ENCODE measurements at places on chromosomes 7 and 10.

GRCh38 chr10:128206676-128207075 lies 80.5 kb upstream of the MKI67 start:
- DNase-seq = no peak

DNA sequence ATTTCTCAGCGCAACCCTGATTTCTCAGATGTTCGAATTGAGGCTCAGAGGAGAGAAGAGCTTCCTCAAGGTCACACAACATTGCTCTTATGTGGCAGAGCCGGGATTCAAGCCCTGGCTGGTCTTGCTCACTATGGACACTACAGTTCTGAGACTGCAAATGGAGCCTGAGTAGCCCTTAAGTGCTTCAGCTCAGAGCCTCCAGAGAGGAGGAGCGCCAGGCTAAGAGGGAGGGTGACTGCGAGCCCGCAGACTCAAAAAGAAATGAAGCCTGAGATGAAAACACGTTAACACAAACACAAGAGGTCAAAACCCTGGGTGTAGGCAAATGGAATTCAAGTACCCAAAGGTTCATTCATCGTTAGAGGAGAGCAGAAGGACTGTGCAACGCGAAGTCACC lies 13.9 kb downstream of the ARHGAP22 start:
- DNase-seq = no peak

GRCh38 chr7:139697056-139697455 lies 80.7 kb downstream of the HIPK2 start:
- no peak for DNase-seq

- DNase-seq = no peak
Measured at GRCh38 chr10:116926426-116926825, 77.1 kb downstream of the ENO4 start.

- no peak for DNase-seq
Measured at GRCh38 chr10:77321838-77322237, 315.8 kb downstream of the KCNMA1 start.

- no peak for DNase-seq
Measured at GRCh38 chr7:22921386-22922086, 92.4 kb downstream of the HYCC1 start.

DNA sequence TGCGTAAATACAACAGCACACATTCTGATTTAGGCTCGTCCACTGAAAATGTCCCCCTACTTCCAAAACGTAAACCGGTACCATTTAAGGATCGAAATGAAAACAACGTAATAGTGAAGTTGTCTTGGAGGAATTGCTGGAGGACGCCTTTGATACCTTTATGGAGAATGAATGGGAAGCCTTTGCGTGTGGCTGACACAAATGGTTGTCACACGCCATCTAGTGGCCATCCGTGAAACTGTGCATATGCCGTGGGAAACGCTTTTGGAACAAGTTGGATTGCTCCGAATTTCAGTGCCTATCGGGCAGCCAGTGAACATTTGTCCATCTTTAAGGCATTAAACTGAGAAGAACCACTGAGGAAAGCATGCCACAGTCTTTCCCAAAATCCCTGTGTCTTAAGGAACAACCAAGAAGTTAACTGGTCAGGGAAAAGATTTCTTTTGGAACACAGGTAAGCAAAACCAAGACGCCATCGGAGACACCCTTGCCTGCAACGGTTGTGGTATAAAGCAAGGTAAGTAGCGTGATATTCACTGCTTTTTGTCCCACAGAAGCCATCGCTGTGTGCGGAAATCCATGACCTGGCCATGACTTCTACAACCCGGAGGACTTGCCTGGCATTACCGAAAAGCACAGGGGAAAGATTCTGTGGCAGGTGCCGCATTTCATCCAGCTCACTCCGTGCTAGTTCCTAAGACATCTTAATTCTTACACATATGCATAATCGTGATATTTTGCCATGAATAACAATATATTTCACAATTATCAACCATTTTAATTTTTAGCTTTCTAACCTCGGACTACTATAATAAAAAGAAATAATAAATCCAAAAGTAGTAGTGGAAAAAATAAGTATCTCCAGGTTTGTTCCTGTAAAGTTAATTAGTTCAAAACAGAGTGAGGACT lies 100.6 kb downstream of the FAM204A start:
- peak; percentile 16 for DNase-seq

- DNase-seq = no peak
Measured at GRCh38 chr7:1713502-1714484, 43.7 kb downstream of the ELFN1 start.

GRCh38 chr10:16570731-16571130 lies 49.1 kb upstream of the C1QL3 start:
- no peak for DNase-seq

DNA sequence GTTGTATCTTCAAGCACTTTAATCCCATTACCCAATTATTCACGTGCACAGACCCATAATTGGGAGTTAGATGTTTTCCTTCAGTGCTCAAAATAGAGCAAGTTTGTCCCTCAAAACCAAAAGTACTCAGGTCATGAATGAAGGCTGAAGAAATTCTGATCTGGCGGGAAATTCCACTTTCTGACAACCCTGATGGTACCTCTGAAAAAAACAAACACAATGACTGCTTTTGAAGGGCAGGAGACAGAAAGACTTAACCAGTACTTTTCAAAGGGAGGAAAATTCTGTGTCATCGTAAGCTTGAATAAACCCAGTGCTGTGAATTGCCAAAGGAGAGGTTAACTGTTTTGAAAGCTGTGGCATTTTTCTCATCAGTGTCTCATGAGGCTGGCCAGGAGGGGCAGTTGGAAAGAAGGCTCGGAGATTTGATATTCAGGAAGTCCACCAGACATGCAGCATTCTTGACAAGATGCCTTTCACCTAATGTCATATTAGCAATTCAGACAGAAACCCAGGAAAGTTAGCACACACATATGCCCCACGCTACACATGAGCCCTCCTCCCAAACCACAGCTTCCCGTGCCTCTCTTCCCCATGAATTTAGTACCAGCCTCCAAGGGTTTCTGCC lies 347.0 kb downstream of the KCNMA1 start:
- DNase-seq = no peak

GRCh38 chr10:70139151-70139996 lies 6.7 kb upstream of the AIFM2 start:
- DNase-seq = no peak

GRCh38 chr10:28367929-28368484 lies 65.1 kb upstream of the MPP7 start:
- peak; percentile 76 for DNase-seq

DNA sequence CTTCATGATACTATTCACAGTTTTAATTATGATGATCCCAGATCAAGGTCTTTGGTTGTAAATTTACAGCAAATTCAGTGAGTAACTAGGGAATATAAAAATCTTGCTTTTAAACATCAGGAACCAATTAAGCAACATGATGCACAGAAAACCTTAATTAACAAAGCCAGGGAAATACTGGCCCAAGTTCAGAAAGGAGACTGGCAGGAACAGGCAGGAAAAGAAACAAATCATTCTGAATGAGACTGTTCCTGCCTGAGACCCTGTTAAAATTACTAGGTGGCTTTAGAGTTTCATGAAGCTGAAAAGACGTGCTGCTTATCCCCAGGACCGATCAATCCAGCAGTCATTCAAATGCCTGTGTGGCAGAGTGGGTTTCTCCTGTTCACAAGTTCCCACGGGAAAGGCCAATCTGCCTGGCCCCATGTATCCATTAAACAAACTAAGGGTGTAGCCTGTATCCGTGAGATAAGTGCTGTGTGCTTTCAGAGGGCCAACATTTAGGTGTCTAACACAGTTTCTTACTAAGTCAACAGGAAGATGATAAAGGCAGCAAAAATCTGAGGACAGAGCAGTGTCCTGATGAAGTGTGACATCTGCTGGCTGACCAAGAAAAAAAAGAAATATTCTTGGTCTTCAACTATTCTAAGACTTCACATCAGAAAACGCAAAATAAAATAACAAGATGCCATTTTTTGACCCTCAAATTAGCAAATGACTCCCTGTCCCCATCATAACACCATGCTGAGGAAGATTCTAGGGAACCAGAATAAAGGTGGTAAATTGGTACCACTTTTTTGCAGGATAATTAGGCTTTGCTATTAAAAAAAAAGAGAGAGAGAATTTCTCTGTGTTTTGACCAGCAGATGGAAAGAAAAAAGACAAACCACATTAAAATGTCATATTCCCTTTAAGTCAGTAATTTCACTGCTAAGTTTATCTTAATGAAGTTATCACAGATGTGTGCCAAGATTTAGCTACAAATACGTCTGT lies 34.2 kb downstream of the PUS7 start:
- no peak for DNase-seq

DNA sequence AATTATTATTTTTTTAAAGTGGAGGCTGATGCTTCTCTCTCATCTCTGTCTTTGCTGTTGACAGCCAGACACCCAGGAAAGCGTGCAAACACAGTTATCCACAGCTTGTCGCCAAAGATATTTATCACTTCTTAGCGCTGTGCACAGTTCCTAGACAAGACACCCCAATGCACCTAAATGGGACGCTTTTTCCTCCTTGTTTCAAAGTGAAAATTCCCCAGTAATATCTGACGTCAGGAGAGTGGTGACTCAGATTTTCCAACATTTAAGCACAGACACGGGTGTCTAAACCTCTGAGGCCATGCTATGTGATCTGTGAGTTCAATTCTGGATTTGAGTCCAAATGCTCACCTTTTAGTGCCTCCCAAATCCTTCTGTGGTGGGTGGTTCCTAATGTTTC lies 151.6 kb downstream of the EMX2 start:
- DNase-seq = no peak

DNA sequence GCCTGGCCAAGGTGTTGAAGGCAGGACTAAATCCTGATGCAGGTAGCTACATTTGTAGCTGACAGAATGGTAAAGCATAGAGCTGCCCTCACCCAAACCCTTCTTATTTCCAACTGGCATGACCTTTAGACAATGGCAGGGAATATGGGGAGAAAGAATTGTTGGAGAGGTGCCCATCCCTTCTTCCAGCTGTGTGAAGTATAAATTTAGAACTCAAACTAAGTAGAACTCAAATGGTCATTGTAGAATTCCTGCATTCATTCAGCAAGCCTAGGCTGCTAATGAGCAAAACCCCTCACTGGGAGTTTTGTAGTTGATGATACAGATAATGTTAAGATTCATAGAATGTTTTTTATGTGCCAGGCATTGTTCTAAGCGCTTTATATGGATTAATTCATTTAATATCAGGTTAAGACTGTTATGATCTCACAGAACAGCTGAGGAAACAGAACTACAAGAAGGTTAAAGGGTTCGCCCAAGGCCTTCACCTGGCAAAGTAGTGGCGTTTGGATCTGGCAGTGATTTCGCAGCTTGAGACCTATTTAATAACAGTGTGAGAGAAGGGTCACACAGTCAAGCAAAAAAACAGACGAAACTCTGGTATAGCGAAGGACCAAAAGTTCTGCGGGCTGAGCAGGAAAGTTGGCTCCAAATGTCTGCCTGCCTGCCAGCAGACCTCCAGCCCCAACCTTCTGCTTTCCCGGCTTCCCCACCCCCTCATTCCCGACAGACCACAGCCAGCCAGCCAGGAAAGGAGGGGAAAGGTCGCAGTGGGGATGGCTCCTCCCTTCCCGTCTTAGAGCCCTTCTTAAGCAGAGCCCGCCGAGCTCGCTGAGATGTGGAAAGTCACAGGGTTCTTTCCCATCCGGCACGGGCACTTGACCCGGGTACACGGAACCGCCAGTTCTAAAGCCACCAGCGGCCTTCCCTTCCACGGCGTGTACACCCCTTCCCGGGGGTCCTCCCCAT lies 1.6 kb upstream of the HILPDA start:
- no peak for DNase-seq

- DNase-seq = peak; percentile 53
Measured at GRCh38 chr7:100489824-100490223, 6.1 kb downstream of the NYAP1 start.

GRCh38 chr10:47164800-47165128 lies 135.2 kb upstream of the GDF10 start:
- no peak for DNase-seq

GRCh38 chr7:77798394-77799077 lies at the start of the genes PHTF2 and TMEM60:
PHTF2 (plus strand) TSS chr7:77798773.
TMEM60 (minus strand) TSS chr7:77798434; CDS start chr7:77794373, 4,061 bp downstream.
- DNase-seq = peak; percentile 88

DNA sequence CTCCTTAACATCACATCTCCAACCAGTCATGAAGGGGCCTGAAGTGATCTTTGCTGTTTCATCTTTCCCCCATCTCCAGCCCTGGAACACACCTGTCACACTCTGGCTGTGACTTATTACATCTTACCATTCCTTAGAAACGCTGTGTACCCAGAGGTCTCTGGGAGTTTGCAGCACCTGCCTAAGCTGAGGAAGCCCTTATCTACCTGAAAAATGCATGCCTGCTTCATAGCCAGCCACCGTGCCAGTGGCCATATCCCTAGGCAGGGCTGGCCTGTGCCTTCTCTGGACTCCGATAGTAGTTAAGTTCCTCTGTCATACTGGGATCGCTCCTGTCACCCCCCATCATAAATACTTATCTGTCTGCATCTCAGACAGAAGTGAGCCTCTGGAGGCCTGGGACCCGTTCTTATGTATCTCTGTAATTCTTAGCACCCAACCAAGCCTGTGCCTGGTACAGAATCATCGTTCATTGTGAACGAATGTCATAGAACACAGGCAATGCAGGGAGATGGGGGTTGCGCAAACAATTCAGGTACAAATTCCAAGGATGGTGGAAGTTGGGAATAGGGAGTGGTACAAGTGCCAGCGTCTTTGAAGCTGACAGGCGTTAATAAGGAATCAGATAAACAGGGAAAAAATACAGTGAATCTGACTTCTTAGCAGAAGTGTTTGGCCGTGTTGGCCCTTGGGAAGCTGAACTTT lies 254.6 kb downstream of the CAMK1D start:
- no peak for DNase-seq

DNA sequence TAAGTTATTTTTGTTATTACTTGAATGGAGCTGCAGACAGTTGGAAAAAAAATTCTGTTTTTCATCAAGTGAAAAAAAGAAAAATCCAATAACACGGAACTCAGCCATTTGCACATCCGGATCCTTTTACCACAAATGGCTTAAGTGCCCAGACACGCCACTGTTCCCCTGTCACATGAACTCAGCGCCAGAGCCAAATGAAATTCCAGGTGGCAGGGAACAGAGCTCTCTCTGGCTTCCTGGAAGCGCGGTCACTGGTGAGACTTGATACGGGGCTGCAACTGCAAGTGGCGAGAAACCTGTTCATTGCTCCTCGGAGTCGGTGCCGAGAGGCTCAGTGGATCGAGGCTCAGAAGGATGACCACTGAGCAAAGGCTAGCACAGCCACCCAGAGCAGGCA lies 60.8 kb upstream of the NPTX2 start:
- DNase-seq = no peak

DNA sequence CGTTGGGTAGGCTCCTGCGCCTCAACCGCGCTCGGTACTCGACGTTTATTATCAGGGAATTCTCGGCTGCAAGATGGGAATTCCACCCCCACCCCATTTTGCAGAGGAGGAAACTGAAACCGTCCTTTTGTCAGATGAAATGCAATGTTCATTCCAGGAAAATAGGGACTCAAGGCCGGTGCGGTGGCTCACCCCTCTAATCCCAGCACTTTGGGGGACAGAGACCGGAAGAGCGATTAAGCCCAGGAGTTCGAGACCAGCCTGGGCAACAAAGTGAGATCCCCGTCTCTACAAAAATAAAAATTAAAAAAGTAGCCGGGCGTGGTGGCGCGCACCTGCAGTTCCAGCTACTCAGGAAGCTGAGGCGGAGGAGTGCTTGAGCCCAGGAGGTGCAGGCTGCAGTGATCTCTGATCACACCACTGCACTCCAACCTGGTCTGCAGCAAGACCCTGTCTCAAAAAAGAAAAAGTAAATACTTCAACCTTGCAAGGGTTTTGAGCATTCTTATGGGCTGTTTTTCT lies 720 bp upstream of the RFC2 start:
- no peak for DNase-seq
